ENCODE measurements at places on chromosomes 6 and 20. TPM values are rescaled to one million over a fixed set of nuclear protein-coding genes. Genes with fewer than 3 reads are reported as not detected.

Gene CNKSR3
- 9.7 TPM for polyA plus RNA-seq

Gene ID4
- 0.51 TPM for polyA plus RNA-seq

- DNase-seq, result no peak
Measured at GRCh38 chr6:34346175-34347119, 46.0 kb downstream of the NUDT3 start.

DNA sequence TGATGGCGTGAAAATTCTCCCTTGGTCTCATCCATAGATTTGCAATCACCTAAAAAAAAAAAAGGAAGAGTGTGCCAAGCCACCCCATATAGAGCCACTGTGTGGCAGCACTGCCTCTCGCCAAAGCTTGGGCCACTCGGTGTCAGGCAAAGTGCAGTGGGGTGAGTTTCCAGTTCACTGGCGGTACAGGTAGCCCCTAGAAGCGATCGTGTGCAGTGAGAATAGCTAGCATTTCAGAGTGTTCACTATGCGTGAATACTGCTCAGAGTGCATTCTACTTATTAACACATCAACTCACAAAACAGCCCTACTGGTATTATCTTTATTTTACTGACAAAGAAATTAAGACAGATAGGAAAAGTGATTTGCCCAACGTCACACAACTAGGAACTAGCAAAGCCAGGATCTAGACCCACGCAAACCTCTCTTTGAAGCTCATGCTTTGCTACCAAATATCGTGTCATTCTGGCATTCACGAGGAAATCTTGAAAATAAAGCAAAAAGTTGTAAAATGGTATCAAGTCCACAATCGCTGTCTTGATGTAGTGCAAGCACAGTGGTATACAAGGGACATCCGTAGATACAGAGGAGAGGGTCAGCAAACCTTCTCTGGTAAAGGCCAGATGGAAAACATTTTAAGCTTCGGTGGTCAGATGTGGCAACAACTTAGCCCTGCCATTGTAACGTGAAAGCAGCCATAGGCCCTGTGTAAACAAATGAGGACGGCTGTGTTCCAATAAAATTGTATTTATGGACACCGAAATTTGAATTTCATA, 10.4 kb upstream of the GCNT2 start:
- peak; percentile 28 for DNase-seq

Gene RCAN2
- polyA plus RNA-seq, result 38.0 TPM

GRCh38 chr6:134105940-134106339, 53.5 kb upstream of the SLC2A12 start:
- no peak for DNase-seq

Gene FOXF2
- polyA plus RNA-seq, result 42.5 TPM

- DNase-seq, result no peak
Measured at GRCh38 chr6:54846243-54846856, at the start of gene FAM83B. Gene FAM83B (plus strand): TSS chr6:54846771. CDS start chr6:54870247, 23,476 bp downstream.

GRCh38 chr6:165231581-165232561, 77.5 kb downstream of the C6orf118 start:
- peak; percentile 50 for DNase-seq

GRCh38 chr6:67011441-67011840, 1304.4 kb upstream of the EYS start:
- DNase-seq, result no peak

Gene GRIK2
- 0.40 TPM for polyA plus RNA-seq

Gene CAP2
- 38.1 TPM for polyA plus RNA-seq

Gene TCP11
- 0.16 TPM for polyA plus RNA-seq

Gene RIN2
- 24.3 TPM for polyA plus RNA-seq

- no peak for DNase-seq
Measured at GRCh38 chr6:155364844-155365437, 50.7 kb upstream of the TFB1M start.

GRCh38 chr6:143264986-143265764, 185.3 kb downstream of the ADAT2 start:
- no peak for DNase-seq

DNA sequence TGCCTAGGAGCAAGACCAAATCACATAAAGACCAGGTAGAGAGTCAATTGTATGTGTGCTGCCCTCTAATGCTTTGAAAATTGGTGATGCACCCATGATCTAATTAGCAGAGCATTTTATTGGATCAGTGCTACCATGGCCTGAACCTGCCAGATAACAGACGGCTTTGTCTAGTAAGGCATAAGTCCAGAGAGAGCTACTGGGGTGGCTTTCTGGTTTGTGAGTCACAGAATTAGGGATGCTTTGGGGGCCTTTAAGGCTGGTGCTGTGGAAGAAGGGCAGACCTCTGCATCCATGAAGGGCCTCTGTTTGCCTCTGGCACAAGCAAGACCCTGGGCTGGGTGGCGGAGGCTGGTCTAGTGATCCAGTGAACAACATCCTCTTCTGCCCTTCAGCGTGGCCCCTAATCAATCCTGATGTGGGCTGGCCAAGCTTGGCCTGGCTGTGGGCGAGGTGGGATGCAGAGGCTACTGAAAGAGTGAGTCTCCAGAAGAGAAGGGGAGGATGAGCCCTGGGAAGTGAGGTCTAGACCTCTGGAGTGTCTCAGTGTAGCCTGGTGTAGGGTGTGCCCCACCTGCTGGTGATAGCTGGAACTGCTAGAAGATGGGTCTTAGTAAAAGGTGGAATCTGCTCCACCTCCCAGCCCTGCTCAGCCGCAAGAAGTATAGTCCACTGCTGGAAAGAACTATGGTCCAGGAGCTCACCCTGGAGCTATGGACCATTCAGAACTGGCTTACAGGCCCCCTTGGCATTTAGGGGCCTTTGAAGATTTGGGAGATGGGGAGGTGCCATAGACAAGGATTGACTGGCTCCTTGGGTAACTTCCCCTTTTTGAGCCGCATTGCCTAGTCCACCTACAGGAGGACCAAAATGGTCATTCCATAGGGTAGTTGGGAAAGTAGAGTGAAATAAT, 36.7 kb upstream of the AAR2 start:
- DNase-seq, result peak; percentile 46

Gene NHSL1
- 19.5 TPM for polyA plus RNA-seq

GRCh38 chr6:150408842-150409241, 40.0 kb downstream of the IYD start:
- DNase-seq, result no peak

Gene PDE10A
- 0.19 TPM for polyA plus RNA-seq

Gene MUC21
- polyA plus RNA-seq, result not detected

GRCh38 chr20:4234128-4234527, 218.8 kb upstream of the RNF24 start:
- DNase-seq, result peak; percentile 94

DNA sequence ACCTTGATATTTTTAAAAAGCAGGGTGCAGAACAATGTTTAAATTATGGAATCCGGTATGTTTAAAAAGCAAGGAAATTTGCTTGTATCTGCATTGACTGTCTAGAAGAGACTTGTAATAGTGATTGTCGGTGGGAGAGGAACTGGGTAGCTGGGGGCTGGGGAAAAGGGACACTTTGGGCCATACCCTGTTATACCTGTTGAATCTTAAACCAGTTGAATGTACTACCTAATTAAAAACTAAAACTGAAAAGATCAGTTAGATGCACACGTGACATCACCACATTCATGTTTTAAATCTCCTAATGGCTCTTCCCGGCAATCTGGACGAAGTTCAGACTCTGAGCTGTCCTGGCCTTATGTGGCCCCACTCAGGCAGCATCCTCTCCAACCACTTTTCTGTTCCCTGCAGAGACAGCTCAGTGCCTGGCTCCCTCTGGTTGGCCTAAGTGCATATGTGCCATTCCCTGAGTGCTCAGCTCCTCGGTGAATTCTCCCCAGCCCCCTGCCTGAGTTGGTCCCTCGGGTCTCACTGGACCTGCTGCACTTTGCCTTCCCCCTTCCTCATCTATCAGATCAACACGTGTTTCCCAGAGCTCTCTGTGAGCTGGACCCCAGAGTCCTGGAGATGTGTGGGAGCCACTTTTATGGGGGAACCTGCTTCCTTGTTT, 36.3 kb downstream of the SLC52A3 start:
- no peak for DNase-seq

DNA sequence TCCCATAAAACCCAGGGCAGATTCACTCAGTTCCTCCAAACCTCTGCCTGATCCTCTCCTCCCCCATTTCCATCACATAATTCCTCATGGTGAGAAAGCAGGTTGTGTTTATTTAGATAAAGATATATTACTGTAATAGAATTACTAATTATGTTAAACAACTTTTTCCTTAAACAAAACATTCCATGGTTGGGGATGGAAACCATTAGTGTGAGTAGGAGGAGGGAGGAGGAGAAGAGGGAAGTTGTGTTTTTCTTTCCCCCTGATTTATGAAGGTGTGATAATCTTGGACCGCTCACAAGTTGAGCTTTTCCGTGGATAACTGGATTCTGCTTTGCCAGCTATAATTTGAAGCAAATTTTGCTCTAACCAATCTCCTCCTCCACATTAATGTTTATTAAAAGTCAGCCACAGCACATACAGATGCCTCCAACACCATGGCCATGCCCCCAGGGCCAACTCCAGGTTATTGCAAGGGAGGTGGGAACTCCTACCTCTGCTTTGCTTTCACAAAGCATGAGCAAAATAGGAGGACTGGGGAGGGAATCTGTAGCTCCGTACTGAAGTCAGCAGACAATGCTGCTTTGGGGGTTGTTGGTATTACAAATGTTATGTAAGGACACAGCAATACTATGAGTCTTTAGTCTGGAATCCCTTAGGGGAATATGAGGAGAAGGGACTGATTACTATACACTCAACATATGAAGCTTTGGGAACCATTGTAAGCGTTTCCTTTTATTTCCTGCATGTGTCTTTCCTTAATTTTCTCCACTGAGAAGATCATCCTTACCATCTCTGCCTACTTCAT, 542.0 kb downstream of the DHX35 start:
- DNase-seq, result no peak

- no peak for DNase-seq
Measured at GRCh38 chr6:80010288-80010687, 5.8 kb downstream of the TTK start.

Gene ADGRB3
- 0.01 TPM for polyA plus RNA-seq

Gene CST3
- polyA plus RNA-seq, result 180 TPM

Gene PRPH2
- polyA plus RNA-seq, result 6.3 TPM

DNA sequence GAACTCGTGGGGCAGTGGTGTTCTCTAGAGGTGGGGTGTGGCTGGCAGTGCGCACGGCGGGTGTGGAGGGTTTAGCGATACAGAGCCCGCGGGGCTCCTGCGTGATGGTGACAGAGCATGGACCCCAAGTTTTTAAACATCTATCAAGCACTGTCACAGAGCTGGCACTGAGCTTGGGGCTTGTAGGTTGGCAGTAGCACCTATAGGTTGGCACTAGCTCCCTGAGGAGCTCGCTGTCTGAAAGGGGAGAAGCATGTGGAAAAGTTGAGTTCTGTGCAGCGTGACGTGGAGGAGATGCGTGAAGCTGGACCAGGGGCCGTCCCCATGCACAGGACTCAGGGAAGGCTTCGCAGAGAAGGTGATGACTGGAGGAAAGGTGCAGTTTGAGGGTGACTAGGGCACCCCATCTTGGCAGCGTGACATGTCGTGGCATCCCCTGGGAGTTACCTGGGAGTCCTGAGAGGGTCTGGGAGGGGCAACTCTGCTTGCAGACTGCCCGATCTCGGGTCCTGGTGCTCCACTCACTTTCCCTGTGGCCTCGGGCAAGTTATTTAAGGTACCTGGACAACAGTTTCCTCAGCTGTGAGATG, 122.0 kb downstream of the CDH4 start:
- no peak for DNase-seq

DNA sequence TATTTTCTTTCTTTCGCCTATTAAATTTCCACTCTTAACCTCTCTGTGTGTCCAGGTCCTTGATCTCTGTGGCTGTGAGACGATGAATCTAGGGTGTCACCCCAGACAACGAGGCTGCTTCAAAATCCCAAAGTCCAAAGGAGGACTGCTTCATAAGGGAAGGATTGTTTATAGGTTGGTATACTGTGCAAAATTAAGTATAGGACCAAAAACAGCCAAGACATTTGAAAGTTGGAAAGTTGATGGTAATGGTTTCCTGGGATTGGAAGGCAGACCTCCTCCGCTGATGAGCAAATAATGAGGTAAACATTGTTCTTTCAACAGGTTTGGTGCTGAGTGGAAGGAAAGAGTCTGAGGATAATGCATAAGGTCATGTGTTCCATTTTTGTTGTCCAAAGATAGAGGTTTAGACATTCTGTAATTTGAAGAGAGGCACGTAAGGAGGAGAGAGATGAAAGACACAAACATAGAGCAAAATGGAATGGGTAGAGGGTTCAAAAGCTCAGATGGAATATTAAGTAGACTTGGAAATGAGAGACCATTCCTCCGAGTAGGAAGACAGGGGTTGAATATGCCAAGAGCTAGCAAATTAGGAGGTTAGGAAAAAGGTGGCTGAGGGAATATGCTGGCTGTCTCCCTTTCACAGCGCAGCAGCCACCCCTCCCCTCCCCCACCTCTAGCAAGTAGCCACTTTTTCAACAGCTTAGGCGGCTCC, 24.8 kb downstream of the ZNF311 start:
- peak; percentile 5 for DNase-seq

Gene GZF1
- 10.8 TPM for polyA plus RNA-seq

- no peak for DNase-seq
Measured at GRCh38 chr20:18279242-18279641, 9.1 kb upstream of the ZNF133 start.

DNA sequence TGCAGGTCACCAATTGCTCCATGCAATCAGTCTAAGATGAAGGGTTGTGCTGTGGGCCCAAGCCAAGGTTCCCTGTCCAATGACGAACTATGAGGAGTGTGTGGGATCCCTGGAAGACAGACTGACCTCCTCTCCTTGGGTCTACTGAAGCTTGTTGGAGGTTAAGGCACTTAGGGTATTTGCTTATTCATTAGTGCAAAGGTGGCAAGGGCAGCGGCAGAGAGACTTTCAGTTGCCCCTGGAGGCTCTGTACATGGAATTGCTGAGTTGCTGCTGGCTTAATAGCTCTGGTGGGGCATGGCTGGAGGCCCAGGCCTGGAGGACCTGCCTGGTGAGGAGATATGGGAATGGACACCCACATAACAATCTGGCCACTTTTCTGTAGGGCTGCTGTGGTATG, 29.8 kb upstream of the CST5 start:
- no peak for DNase-seq

Gene CRISP2
- not detected for polyA plus RNA-seq

DNA sequence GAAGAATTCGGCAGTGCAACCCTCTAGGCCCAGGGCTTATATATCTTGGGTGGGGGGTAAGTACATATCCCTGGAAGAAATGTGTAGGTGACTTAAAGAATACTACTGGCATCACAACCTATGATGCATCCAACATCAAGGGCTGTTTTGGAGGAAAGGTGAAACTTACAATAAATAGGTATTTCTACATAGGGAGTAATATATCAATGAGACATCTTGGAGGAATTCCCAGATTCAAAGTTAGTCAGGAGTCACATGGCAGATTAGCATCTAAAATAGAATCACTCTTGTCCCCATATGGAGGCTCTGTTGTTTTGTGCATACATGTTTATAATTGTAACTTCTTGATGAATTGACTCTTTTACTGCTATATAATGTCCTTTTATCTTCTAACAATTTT, 375.5 kb downstream of the PAX1 start:
- DNase-seq, result peak; percentile 0

GRCh38 chr6:85468326-85468725, 18.4 kb downstream of the NT5E start:
- no peak for DNase-seq

DNA sequence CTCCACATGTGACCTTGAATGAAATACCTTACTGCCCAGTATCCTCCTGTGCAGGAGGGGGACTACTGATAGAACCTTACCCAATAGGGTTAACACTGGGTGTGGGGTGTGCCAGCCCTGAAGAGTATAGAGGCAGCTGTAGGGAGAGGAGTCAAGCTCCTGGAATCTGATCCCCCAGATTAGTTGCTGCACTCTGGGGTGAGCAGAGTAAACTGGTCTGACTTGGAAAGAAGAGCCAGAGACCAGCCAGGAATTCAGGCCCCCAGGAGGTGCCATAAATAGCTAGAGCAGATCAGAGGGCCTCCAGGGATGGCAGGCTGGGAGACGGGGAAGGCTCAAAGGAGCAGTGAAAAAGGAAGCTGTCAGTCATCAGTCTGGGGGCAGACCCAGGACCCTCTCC, 3.5 kb upstream of the APOBEC2 start:
- no peak for DNase-seq

All from fibroblast of lung (primary cell).